ENCODE measurements at places on chromosomes 16 and 17. TPM values are rescaled to one million over a fixed set of nuclear protein-coding genes. Genes with fewer than 3 reads are reported as not detected.

Gene CX3CL1
- polyA plus RNA-seq: 4.9 TPM

Gene IGSF6
- not detected for polyA plus RNA-seq

Gene MAFG
- polyA plus RNA-seq: 12.4 TPM

Gene ARSG
- polyA plus RNA-seq: 11.3 TPM

Gene FNDC8
- not detected for polyA plus RNA-seq

Gene SPN
- polyA plus RNA-seq: 0.09 TPM

Gene PPL
- 0.66 TPM for polyA plus RNA-seq

Gene GGT6
- polyA plus RNA-seq: not detected

Gene GNG13
- not detected for polyA plus RNA-seq

Gene ZNF75A
- 58.3 TPM for polyA plus RNA-seq

Gene TMEM170A
- 35.9 TPM for polyA plus RNA-seq

Gene OSBPL7
- polyA plus RNA-seq: 11.4 TPM

Gene NUBP2
- polyA plus RNA-seq: 246 TPM

Gene MYLK3
- polyA plus RNA-seq: 0.07 TPM

Gene TERB1
- polyA plus RNA-seq: not detected

Gene DPEP1
- polyA plus RNA-seq: 0.96 TPM

Gene SLC2A4
- not detected for polyA plus RNA-seq

Gene RRAD
- 1.0 TPM for polyA plus RNA-seq

Gene TEKT5
- polyA plus RNA-seq: not detected

Gene RHBDF1
- polyA plus RNA-seq: 1.0 TPM

Gene ELOB
- 513 TPM for polyA plus RNA-seq

Gene ABCA6
- 1.6 TPM for polyA plus RNA-seq

Gene GLTPD2
- polyA plus RNA-seq: not detected

Gene KLHL11
- polyA plus RNA-seq: 30.3 TPM

Gene SLC52A1
- not detected for polyA plus RNA-seq

Gene TMEM106A
- 2.3 TPM for polyA plus RNA-seq

Gene RASD1
- 57.7 TPM for polyA plus RNA-seq

Gene CD300A
- polyA plus RNA-seq: not detected

Gene TK2
- 15.9 TPM for polyA plus RNA-seq

Gene FOXC2
- polyA plus RNA-seq: not detected

All from neural cell (in vitro differentiated cells).